ENCODE measurements at places on chromosomes 16 and 17. TPM values are rescaled to one million over a fixed set of nuclear protein-coding genes. Genes with fewer than 3 reads are reported as not detected.

CRHR1 gene
- total RNA-seq, result not detected

BIRC5 gene
- total RNA-seq, result 45.4 TPM

- H3K4me1 ChIP-seq, result peaks cover 21% of the 10 kb centered on the region
- no peaks in the 10 kb centered on the region for H3K36me3 ChIP-seq
- H3K4me3 ChIP-seq, result peak overlapping the region; percentile 52
- DNase-seq, result peak; percentile 88
Observed at GRCh38 chr16:3173892-3174617, 13.9 kb upstream of the OR1F1 start.

DNA sequence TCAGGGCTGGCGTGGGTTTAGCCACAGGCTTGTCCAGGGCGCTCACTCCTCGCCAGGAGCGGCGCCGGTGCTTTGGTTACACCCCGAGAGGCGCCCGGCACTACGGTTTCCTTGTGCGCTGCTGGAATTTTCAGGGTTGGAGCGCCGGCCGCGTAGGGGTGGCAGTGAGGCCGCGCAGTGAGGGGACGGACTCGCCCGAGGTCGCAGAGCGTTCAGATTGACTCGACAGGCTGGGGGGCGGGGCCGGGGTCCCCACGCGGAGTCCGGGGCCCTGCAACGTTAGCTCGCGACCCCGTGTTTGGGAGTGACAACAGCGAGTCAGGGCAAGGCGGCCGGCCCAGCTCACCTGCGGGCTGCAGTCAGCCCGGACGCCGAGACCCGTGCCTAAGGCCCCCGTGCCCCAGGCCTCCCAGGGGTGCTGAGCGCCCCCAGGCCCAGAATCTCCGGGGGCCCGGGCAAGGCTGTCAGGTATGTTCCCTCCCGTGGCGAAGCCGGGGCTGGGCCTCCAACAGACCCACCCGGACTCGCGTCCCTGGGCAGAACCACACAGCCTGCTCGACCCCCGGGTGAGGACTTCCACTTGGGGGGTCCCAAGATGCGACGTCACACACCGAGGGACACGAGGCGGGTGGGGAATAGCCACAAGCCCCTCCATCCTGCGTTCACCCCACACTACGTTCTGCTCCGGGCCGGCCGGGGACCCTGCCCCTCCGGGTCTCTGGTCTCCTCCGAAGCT lies 1.3 kb upstream of the ACTG1 start:
- H3K4me1 ChIP-seq, result peaks cover 69% of the 10 kb centered on the region
- H3K4me3 ChIP-seq, result peak overlapping the region; percentile 68
- DNase-seq, result peak; percentile 79
- peak overlapping the region; percentile 93 for H3K27ac ChIP-seq
- H3K27me3 ChIP-seq, result no peaks in the 10 kb centered on the region
- H3K36me3 ChIP-seq, result peaks cover 27% of the 10 kb centered on the region

- DNase-seq, result no peak
- peaks cover 6% of the 10 kb centered on the region for H3K4me1 ChIP-seq
- H3K4me3 ChIP-seq, result no peak overlapping the region
- no peaks in the 10 kb centered on the region for H3K27me3 ChIP-seq
- H3K27ac ChIP-seq, result no peak overlapping the region
Observed at GRCh38 chr17:69958063-69958462, 117.0 kb upstream of the KCNJ16 start.

- H3K27ac ChIP-seq, result peak overlapping the region; percentile 81
- peaks cover 44% of the 10 kb centered on the region for H3K4me1 ChIP-seq
- peak; percentile 72 for DNase-seq
- H3K4me3 ChIP-seq, result peak overlapping the region; percentile 76
- no peaks in the 10 kb centered on the region for H3K27me3 ChIP-seq
Observed at GRCh38 chr17:1485423-1486376, 6.8 kb downstream of the MYO1C start.

- no peak for DNase-seq
- H3K27me3 ChIP-seq, result no peaks in the 10 kb centered on the region
- no peak overlapping the region for H3K27ac ChIP-seq
Observed at GRCh38 chr17:9403257-9403656, 172.4 kb downstream of the STX8 start.
